ENCODE measurements at places on chromosomes 2 and 18. TPM values are rescaled to one million over a fixed set of nuclear protein-coding genes. Genes with fewer than 3 reads are reported as not detected.

GRCh38 chr18:3449512-3450011, 410 bp upstream of the TGIF1 start:
- no peak for DNase-seq

DNA sequence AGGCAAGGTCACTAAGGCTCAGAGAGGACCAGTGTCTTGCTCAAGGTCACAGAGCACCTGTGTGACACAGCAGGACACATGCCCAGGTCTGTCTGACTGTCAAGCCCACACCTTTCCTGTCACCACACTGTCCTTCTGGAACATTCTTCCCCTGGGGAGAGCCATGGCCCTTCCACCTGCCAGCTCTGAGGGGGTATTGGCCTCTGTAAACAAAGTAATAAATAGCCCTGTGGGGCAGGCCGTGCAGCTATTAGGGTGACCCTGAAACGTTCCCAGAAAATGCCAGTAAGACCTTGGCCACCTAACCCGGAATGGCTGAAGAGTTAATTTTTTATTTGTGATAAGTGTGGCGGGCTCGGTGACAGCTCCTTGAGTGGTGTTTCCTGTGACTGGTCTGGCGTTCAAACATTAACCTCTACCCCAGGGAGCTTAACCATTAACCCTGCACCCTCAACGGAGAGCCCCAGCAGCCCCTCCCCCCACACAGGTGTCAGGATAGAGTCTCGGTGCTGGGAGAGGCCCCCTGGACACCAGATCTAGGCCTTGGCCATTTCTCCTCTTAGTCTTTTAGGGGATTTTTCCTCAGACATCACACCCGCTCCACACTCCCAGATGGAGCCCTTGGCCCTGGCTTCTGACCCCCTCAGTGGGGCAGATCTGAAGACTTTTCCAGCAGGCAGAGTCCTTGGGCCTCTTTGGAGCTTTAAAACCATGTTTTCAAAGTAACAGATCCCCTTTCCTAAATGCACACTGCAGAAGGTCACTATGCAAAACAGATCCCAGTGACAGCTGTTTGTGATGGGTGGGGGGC, 36.6 kb downstream of the SCTR start:
- DNase-seq, result peak; percentile 57

Gene MYOM1
- 357 TPM for total RNA-seq

- DNase-seq, result no peak
These were observed 1280.6 kb upstream of the NRXN1 start for GRCh38 chr2:52312486-52312885.
